ENCODE measurements at places on chromosomes 16 and 17. TPM values are rescaled to one million over a fixed set of nuclear protein-coding genes. Genes with fewer than 3 reads are reported as not detected.

IRX3 gene
- 30.5 TPM for total RNA-seq

SLFN14 gene
- 0.95 TPM for total RNA-seq

GRCh38 chr17:75205037-75205792 is at the start of gene NUP85:
Gene NUP85, plus strand, starts transcription at chr17:75205679. Its CDS starts 83 bp downstream, at chr17:75205762.
- peak within 1 kb of the TSS; percentile 98 for H3K4me3 ChIP-seq
- DNase-seq, result peak; percentile 97
- H3K27ac ChIP-seq, result peak within 1 kb of the TSS; percentile 95
- peaks cover 5% of the 10 kb centered on the region for H3K27me3 ChIP-seq
- H3K36me3 ChIP-seq, result peaks cover 13% of the 10 kb centered on the region
- peaks cover 12% of the 10 kb centered on the region for H3K4me1 ChIP-seq

DNA sequence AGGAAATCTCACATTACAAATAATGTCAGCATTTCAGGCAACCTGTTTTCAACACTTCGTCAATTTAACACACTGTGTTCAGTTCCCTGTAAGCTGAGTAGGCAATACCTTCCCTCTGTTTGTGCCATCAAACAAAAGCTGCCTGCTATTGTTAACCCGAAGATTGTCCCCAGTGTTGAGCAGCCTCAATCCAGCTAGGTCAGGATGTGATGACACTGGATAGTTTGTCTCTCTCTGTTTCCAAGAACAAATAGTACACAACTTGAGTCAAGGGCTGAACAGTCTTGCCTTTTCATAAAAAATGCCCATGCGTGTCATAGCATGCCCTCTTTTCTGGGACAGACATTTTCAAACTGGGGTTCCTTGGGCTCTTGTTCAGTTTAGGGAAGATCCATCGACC is 36.4 kb downstream of the HSD17B2 start:
- H3K4me3 ChIP-seq, result no peak overlapping the region
- no peak for DNase-seq
- no peaks in the 10 kb centered on the region for H3K36me3 ChIP-seq
- no peak overlapping the region for H3K27ac ChIP-seq

- no peak for DNase-seq
- no peak overlapping the region for H3K4me3 ChIP-seq
- no peak overlapping the region for H3K27ac ChIP-seq
- H3K27me3 ChIP-seq, result peaks cover 13% of the 10 kb centered on the region
- no peaks in the 10 kb centered on the region for H3K36me3 ChIP-seq
Observed at GRCh38 chr16:24668481-24669061, 60.9 kb upstream of the TNRC6A start.

- peaks cover 1% of the 10 kb centered on the region for H3K27me3 ChIP-seq
- H3K4me3 ChIP-seq, result no peak overlapping the region
- DNase-seq, result no peak
- no peaks in the 10 kb centered on the region for H3K36me3 ChIP-seq
Observed at GRCh38 chr16:63530208-63530607, 1494.0 kb upstream of the CDH8 start.

CDH8 gene
- 6.4 TPM for total RNA-seq

PTX4 gene
- 0.21 TPM for total RNA-seq

AGRP gene
- total RNA-seq, result not detected

- H3K36me3 ChIP-seq, result peaks cover 3% of the 10 kb centered on the region
- DNase-seq, result no peak
- H3K4me1 ChIP-seq, result peaks cover 49% of the 10 kb centered on the region
- peaks cover 21% of the 10 kb centered on the region for H3K27me3 ChIP-seq
- H3K4me3 ChIP-seq, result peak overlapping the region; percentile 76
Observed at GRCh38 chr17:78252701-78253635, 21.5 kb downstream of the TMEM235 start.

DNA sequence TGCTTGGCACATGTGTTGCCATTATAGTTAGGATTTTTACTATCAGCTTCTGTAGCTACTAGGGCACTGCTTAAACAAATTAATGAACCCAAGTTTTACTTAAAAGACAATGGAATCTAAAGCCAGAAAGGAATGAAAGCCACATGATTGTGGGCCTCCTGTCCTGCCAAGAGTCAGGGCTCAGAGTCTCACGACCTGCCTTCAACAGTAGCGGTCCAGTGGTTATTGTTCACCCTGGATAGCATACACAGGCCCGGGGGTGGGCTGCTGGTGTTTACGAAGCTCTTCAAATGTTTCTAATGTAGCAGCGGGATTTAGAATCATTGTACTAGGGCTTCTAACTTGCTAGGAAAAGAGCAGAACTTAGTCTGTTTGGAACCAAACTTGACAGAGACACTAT is 7.8 kb downstream of the GABARAPL2 start:
- H3K27ac ChIP-seq, result peak overlapping the region; percentile 67
- H3K4me1 ChIP-seq, result peaks cover 35% of the 10 kb centered on the region
- H3K4me3 ChIP-seq, result no peak overlapping the region
- H3K36me3 ChIP-seq, result peaks cover 54% of the 10 kb centered on the region
- DNase-seq, result no peak

GRCh38 chr17:19285213-19285900 is 48.2 kb downstream of the EPN2 start:
- peaks cover 11% of the 10 kb centered on the region for H3K27me3 ChIP-seq
- no peak overlapping the region for H3K27ac ChIP-seq
- peaks cover 48% of the 10 kb centered on the region for H3K4me1 ChIP-seq
- no peak for DNase-seq
- no peak overlapping the region for H3K4me3 ChIP-seq

CHTF18 gene
- total RNA-seq, result 56.8 TPM

- no peak overlapping the region for H3K27ac ChIP-seq
- H3K27me3 ChIP-seq, result peaks cover 7% of the 10 kb centered on the region
- DNase-seq, result no peak
Observed at GRCh38 chr17:80485846-80486245, 9.4 kb upstream of the NPTX1 start.

RAP1GAP2 gene
- 10.6 TPM for total RNA-seq

ENPP7 gene
- not detected for total RNA-seq

GRCh38 chr17:17200831-17201230 is 5.3 kb downstream of the PLD6 start:
- no peak for DNase-seq
- peaks cover 3% of the 10 kb centered on the region for H3K36me3 ChIP-seq
- H3K4me3 ChIP-seq, result no peak overlapping the region
- no peak overlapping the region for H3K27ac ChIP-seq

CES1 gene
- not detected for total RNA-seq

DNA sequence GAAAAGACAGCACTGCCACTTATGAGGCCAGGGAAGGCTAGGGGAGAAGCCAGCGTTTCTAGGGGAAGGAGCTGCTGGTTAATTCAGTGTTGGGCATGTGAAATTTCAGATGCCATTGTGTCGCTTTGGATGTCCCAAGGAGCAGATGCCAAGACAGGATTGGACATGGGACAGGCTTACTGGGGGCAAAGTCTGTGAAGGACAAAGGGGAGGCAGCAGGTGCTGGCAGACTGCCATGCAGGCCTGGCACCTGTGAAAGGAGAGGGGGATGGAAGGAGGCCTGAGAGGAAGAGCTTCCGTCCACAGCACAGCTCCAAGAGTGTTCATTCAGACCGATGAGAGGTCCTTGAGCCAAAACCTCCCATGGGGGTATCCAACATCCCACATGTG is 255.5 kb upstream of the RPL38 start:
- no peaks in the 10 kb centered on the region for H3K36me3 ChIP-seq
- H3K4me1 ChIP-seq, result peaks cover 19% of the 10 kb centered on the region
- peak overlapping the region; percentile 12 for H3K4me3 ChIP-seq
- no peak for DNase-seq

KRTAP9-4 gene
- total RNA-seq, result not detected

GRCh38 chr17:39547713-39548478 is 59.8 kb downstream of the NEUROD2 start:
- no peak overlapping the region for H3K27ac ChIP-seq
- peaks cover 20% of the 10 kb centered on the region for H3K36me3 ChIP-seq
- H3K4me3 ChIP-seq, result no peak overlapping the region
- peaks cover 2% of the 10 kb centered on the region for H3K27me3 ChIP-seq
- H3K4me1 ChIP-seq, result peaks cover 36% of the 10 kb centered on the region

GRCh38 chr17:41865596-41865893 is 322 bp upstream of the KLHL11 start:
- no peak for DNase-seq
- no peaks in the 10 kb centered on the region for H3K4me1 ChIP-seq
- H3K27me3 ChIP-seq, result peaks cover 2% of the 10 kb centered on the region
- H3K4me3 ChIP-seq, result peak overlapping the region; percentile 89

DNA sequence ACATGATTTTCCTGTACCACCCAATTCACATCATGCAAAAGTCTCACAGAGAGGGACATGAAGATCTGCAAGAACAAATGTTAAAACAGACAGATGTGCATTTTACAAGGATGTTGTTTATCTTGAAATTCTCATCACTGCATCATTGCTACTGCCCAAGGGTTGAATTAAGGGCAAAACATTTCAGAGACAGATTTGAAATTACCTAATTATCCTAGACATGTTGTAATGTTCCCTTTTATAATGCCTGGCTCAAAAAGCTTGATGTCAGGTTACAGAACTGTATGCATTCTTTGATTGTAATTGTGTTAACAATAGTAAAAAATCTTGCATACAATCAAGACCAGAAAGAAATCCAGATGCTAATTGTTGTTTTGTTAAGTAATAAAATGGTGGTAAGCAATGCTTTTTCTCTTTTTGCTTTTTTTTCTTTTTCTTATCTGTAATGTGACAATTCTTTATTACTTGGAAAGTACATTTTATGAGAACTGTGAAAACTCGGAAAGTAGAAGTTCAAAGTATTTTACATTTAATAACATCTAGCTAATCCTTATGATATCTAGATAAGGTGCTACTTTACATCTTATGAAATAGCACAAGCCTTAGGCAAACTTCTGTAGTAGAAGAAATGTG is 3.6 kb upstream of the DUSP14 start:
- peaks cover 5% of the 10 kb centered on the region for H3K27me3 ChIP-seq
- peaks cover 35% of the 10 kb centered on the region for H3K4me1 ChIP-seq
- no peak for DNase-seq

DNA sequence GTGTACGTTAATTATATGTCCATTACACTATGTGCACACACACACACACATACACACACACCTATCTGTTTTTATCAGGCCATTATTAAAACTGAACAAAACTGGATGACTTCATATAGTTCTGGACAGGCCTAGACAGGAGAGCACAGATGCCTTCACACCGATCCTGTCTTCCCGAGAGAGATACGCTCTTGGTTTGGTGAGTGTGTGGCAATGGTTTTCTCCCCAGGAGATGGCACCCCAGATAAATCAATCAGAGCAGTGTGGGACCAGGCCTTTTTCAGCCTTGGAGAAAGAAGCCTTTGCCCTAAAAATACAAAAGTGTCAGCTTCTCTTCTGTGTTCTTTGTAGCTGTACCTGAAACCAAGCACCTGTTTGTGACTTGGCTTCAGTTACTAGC is 83.7 kb downstream of the CPPED1 start:
- H3K4me1 ChIP-seq, result no peaks in the 10 kb centered on the region
- no peak overlapping the region for H3K27ac ChIP-seq
- no peaks in the 10 kb centered on the region for H3K36me3 ChIP-seq
- no peaks in the 10 kb centered on the region for H3K27me3 ChIP-seq
- H3K4me3 ChIP-seq, result no peak overlapping the region

- no peak overlapping the region for H3K4me3 ChIP-seq
- no peaks in the 10 kb centered on the region for H3K36me3 ChIP-seq
- no peak overlapping the region for H3K27ac ChIP-seq
- no peaks in the 10 kb centered on the region for H3K27me3 ChIP-seq
- no peaks in the 10 kb centered on the region for H3K4me1 ChIP-seq
Observed at GRCh38 chr17:2814481-2815341, 18.5 kb downstream of the RAP1GAP2 start.

CDH13 gene
- total RNA-seq, result 2.3 TPM

DNA sequence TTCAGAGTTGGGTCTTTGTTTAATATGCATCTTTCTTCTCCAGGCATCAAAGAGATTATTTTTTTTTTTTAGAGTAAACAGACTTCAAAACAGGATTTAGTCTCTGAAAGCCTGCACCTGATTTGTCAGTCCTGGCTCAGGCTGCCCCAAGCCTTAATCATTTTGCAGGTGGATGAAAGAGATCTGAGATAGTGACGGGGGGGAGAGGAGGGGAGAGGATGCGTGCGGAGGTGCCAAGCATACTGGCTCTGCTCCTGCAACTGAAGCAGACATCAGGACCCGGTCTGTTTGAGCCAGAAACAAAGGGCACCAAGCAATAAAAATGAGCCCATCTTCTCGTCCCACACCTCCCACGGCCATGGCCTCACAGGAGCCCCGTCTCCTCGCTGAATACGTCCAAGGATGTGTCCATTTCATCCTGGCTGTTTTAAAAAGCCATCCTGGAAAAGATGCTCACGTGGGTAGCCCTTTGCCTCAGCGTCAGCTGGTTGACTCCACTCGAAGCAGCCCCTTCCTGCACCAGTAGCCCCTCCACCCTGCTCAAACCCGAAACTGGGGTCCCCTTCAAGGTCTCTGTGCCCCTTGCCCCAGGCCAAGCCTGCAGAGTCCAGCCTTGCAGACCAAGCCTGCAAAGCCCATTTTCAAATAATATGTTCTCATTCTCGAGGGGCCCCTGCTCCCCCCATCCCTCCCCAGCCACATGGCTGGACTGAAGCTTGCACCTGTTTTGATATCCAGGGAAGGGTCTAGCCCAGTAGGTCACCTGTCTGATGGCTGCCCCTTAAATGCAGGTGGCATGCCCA is 84.8 kb upstream of the TNRC6C start:
- H3K27ac ChIP-seq, result no peak overlapping the region
- H3K36me3 ChIP-seq, result peaks cover 8% of the 10 kb centered on the region
- peaks cover 8% of the 10 kb centered on the region for H3K27me3 ChIP-seq
- DNase-seq, result no peak

Data from endothelial cell (in vitro differentiated cells).